Lung (tissue), 17 donors: ENCODE measurements at places on chromosomes 4 and X. TPM values are rescaled to one million over a fixed set of nuclear protein-coding genes. Genes with fewer than 3 reads are reported as not detected.
A peak's percentile ranks its signal among the peaks of the same experiment; 100 is the strongest.

NPFFR2 gene
- polyA plus RNA-seq: not detected

HSD17B13 gene
- polyA plus RNA-seq: 3.1 TPM

RNF212 gene
- 3.5 TPM for polyA plus RNA-seq

GAGE12C gene
- not detected for polyA plus RNA-seq

GRCh38 chrX:2828344-2828958 lies at the start of gene GYG2:
Gene GYG2, plus strand, starts transcription at chrX:2828930. Its CDS starts 1,259 bp downstream, at chrX:2830189.
- peak; percentile 63 for DNase-seq

- no peak for DNase-seq
These were observed 14.6 kb downstream of the CTBP1 start for GRCh38 chr4:1234309-1234695.

GRCh38 chrX:154368630-154369448 lies 5.6 kb downstream of the FLNA start:
- peak; percentile 54 for DNase-seq
